ENCODE measurements at places on chromosomes 11 and 22. TPM values are rescaled to one million over a fixed set of nuclear protein-coding genes. Genes with fewer than 3 reads are reported as not detected.

Gene B3GAT1
- 0.09 TPM for polyA plus RNA-seq

Gene C11orf16
- not detected for polyA plus RNA-seq

Gene TRPM5
- polyA plus RNA-seq: not detected

Gene CALCA
- 0.15 TPM for polyA plus RNA-seq

Gene TMEM151A
- polyA plus RNA-seq: 0.75 TPM

Gene WNT11
- 16.5 TPM for polyA plus RNA-seq

Gene LGALS12
- polyA plus RNA-seq: 205 TPM

Gene KCNQ1OT1
- polyA plus RNA-seq: 0.03 TPM

Measured in adipose tissue (tissue), 3 donors.